Activated CD8-positive, alpha-beta memory T cell treated with anti-CD3 and anti-CD28 coated beads for 4 hours (primary cell): ENCODE measurements at places on chromosomes 5 and 9.

GRCh38 chr5:69468631-69469030, 24.0 kb upstream of the OCLN start:
- no peak for DNase-seq

GRCh38 chr5:64707191-64707590, 16.9 kb downstream of the SHISAL2B start:
- no peak for DNase-seq

DNA sequence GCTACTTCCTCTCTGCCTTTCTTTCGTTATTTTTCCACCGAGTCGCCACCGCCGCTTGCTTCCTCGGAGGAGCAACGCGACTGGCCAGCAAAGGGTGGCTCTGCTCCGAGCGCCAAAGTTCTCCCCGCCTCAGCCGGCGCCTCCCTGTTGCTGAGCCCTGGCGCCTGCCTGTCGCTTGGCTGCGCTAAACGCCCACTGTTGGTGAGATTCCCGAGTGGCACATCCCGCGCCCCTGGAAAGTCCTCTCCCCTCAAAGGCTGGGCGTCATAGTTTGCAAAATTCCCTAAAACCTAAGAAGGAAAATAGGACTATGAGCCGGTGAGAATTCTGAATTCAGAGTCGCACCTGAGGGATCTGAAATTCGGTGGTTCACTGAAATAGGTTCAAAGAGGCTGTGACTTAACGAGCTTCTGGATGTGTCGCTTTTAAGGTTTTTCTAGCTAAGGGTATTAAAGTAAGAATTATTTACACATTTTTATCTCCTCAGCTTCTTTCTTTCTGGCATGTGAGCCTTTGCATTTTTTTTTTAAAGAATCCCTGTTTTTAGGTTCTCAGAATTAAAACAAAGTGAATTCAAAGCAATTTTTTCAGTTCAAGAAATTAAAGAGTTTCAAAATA, at the start of gene GRIN3A:
GRIN3A (minus strand) TSS at position 82 of the 618 bp plus-strand sequence. CDS start 668 bp downstream, outside the sequence.
- no peak for DNase-seq

DNA sequence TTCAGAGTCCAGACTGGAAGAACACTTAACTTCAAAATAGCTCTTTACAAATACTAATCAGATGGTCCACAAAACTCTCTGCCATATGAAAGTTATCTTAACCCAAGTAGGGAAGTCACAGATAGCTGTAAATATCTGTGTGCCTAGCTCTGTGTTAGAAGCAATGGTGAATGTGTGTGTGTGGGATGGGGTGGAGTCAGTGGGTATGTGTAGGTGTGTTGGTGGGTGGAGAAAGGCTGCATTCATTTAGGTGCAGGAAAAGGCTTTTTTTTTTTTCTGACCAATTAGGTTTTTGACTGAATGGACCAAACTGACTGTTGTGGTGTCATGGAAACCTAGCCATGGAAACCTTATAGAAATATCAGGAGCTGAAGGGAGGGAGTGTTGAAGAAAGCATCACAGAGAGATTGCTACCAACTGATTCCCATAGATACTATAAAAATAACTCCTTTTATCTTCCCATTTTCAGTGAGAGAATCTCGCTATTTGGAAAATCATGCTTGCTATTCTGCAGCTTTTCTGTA, 156.2 kb upstream of the NR3C1 start:
- no peak for DNase-seq

- DNase-seq: no peak
Measured at GRCh38 chr5:80641353-80641752, 13.1 kb upstream of the MSH3 start.

DNA sequence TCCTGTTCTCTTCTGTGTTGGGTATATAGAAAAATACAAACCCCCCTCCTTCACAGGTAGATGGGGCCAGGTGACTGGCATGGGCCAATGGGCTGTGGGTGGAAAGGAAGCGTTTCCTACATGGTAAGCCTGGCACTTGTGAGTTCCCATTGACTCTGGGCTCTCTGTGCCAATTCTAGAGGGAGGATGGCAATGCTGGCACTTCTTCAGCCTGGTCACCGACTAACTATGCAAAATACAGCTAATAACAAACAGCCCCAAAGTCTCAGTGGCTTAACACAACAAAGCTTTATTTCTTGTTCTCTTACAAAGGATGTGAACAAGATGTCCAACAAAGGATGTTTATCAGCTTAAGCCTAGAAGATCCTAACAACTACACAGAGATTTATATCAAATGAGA, 258.1 kb downstream of the SYK start:
- DNase-seq: no peak

DNA sequence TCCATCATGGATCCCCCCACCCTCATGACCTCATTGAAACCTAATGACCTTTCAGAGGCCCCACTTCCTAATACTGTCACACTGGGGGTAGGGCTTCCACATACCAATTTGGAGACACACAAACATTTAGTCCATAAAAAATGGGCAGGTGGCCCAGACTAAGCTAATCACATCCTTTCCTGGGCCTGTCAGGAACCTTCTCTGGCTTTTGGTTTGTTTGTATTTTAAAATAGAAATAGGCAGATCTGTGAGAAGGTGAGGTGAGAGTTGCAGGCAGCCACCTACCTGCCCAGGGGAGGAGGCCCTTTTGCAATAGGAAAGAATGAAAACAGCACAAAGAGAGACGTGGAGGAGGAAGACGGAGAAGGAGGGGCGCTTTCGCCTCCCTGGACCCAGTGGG, 90.2 kb upstream of the BOD1 start:
- no peak for DNase-seq

- DNase-seq: no peak
Measured at GRCh38 chr9:131927091-131927490, 152.6 kb downstream of the MED27 start.

DNA sequence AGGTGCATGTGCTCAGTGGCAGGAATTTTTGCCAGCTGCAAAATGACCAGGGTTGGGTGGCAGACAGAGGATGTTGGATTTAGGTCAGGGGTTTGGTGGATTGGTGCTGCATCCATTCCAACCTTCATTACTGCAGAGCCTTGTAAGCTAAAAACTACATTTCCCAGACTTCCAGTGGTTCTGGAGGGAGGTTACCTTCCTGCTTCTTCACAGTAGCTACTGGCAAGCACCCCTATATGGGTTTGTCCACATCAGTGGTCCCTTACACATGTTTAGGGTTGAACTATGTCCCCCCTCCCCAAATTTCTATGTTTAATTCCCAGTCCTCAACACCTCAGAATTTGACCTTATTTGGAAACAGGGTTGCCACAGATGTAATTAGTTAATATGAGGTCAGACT, 20.7 kb upstream of the IL17B start:
- DNase-seq: no peak

- no peak for DNase-seq
Measured at GRCh38 chr5:72433522-72433921, 73.7 kb downstream of the ZNF366 start.

GRCh38 chr5:146947181-146947941, 68.8 kb upstream of the PPP2R2B start:
- DNase-seq: no peak

- DNase-seq: no peak
Measured at GRCh38 chr5:81786991-81787390, 36.1 kb upstream of the SSBP2 start.

DNA sequence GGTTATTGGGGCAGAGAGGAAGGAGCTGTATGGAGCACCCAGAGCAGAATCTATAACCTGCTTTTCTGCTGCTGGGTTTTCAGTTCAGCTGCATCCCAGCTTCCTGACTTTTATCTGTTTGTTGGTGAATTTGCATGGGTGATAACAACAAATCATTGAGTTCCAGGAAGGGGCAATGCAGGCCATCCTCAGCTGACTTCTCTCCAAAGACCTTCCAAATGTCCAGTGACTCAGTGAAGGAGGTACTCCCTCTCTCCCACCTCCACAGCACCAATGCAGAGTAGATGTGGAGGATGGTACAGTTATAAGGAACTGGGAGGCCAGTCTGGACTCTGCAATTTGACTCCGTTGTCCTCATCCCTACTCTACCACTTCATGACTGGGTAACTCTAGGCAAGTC, 1.6 kb upstream of the TXN start:
- DNase-seq: no peak

DNA sequence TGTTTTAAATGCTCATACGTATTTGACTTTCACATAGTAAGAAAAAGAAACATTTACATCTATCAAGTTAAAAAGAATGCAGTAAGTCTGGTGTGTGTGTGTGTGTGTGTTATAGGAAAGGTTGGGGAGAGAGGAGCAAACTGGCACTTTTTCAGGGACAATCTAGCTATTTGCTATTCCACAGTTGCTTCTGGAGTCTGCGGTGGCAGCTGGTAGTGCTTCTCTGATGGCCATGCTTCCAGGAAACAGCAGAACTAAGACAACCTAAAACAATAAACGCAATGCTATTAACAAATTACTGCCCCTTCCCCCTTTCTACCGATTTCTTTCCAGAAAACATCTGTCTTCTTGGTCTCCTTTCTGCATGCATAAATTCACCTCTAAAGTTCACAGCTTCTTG, 70.0 kb upstream of the CDH10 start:
- DNase-seq: no peak

GRCh38 chr9:87195306-87195705, 248.0 kb upstream of the GAS1 start:
- no peak for DNase-seq

DNA sequence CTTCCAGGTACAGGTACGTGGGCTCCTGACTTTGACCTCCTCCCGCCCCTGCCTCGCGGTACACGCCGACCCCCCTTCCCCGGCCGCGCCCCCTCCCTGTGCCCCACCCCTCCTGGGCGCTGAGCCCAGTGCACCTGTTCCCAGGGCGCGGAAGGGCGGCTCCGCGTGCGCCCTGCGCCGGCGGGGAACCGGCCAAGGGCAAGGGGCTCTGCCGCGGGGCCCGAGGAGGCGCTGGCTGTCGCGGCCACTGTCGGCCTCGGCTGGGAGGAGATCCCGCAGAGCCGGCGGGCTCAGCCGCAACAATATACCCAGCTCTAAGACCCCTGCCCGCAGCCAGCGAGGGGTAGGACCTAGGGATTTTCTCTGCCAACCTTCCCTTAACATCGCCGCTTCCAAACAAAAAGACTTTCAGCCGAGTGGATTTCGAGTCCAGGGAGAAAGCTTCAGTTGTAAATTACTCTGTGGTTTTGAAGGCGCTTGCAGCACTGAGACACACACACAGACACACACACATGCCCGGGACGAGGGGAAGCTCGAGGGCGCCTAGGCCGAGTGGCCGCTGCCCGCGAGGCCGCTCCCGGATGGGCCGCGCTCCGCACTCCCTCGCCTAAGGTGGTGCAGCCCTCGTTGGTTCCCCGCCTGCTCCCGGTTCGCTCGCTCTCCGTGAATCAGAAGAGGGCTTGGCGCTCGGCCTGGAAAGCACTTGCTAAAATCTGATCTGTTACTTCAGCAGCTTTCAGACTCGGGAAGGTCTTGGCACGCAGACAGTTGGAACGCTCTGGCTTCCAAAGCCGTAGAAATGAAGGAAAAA, 1.2 kb downstream of the FGF18 start:
- no peak for DNase-seq

DNA sequence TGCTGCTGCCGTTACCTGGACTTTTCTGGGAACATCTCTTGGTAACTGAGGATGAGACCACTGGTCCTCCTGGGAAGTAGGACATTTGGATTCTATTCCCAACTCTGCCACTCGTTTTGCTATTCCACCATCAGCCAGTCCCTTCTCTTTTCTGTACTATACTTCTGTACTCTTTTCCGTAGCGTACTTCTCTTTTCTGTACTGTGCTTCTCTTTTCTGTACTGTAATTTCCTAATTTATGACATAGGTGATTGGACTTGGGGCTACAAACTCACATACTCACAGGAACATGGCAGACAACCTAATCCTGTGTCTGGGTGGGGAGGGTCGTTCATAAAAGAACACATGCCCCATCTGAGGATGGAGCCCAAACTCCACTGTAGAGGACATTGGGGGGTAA, 335.3 kb upstream of the PANK3 start:
- no peak for DNase-seq

GRCh38 chr5:151040211-151040747, 19.9 kb downstream of the GPX3 start:
- DNase-seq: no peak

DNA sequence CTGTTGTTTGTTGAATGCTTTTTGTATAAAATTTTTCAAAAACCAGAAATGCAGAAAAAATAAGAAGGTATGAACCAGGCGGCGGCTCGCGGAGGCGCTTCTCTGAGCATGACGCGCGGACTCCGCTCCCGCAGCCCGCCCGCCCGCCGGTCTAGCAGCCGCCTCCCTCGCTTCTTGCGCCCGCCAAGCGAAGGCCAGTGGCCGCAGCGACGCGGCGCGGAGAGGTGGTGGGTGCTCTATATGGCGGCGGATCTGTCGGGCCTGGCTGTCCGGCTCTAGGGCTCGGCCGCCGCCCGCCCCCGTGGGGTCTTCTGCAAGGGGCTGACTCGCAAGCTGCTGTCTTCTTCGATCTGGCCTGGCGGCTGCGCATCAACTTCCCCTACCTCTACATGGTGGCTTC, 93.8 kb downstream of the ANKRD18A start:
- no peak for DNase-seq

GRCh38 chr9:82206946-82207345, 218.4 kb downstream of the SPATA31D1 start:
- no peak for DNase-seq

GRCh38 chr5:150176745-150177477, 10.3 kb downstream of the CDX1 start:
- DNase-seq: no peak

- no peak for DNase-seq
Measured at GRCh38 chr9:88949961-88950340, 41.3 kb upstream of the S1PR3 start.
